ENCODE measurements at places on chromosomes 1 and 21. TPM values are rescaled to one million over a fixed set of nuclear protein-coding genes. Genes with fewer than 3 reads are reported as not detected.

- peaks cover 25% of the 10 kb centered on the region for H3K4me1 ChIP-seq
- H3K4me3 ChIP-seq = no peak overlapping the region
- no peak for DNase-seq
- H3K27ac ChIP-seq = no peak overlapping the region
- no peaks in the 10 kb centered on the region for H3K36me3 ChIP-seq
- H3K27me3 ChIP-seq = no peaks in the 10 kb centered on the region
Measured at GRCh38 chr1:203465146-203465798, 10.3 kb upstream of the PRELP start.

GRCh38 chr1:21534674-21535378 is 25.6 kb downstream of the ALPL start:
- no peak overlapping the region for H3K4me3 ChIP-seq
- peaks cover 7% of the 10 kb centered on the region for H3K4me1 ChIP-seq
- no peak overlapping the region for H3K27ac ChIP-seq
- H3K36me3 ChIP-seq = no peaks in the 10 kb centered on the region
- H3K27me3 ChIP-seq = peaks cover 14% of the 10 kb centered on the region
- no peak for DNase-seq

DNA sequence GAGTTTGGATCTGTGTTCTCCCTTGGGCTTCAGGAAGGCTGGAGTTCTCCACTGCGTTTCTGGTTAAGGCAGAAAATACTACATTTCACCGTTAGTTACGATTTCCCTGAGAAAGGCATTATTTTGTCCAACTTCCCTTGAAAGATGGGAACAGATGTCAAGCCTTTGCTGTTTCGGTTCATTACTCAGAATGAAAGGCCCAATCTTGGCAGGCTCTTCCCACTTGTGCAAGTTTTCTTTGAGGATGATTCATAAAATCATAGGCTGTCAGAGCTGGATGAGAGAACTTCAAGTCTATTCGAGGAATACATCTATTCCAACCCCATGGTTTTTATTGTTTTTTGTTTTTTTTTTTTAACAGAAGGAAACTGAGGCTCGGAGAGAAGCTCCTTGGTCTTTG is 205.2 kb downstream of the GRIK3 start:
- no peaks in the 10 kb centered on the region for H3K36me3 ChIP-seq
- H3K4me1 ChIP-seq = no peaks in the 10 kb centered on the region
- no peak overlapping the region for H3K4me3 ChIP-seq
- DNase-seq = no peak

DNA sequence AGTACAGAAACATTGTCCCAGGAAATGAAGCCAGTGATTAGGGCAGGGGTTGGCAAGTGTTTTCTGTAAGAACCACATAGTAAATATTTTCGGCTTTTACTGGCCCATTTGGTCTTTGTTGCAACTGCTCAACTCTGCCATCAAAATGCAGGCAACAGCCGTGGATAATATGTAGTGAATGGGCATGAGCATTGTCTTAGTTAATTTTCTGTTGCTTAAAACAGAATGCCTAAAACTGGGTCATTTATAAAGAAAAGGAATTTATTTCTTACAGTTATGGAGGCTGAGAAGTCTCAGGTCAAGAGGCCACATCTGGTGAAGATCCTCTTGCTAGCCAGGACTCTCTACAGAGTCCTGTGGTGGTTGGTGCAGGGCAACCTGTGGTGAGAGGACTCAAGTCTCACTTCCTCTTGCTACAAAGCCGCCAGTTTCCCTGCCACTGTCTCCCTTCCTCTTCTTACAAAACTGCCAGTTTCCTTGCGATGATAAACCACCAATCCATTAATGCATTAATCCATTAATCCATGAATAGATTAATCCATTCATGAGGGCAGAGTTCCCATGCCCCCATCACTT is 166.4 kb downstream of the PSMG1 start:
- H3K27me3 ChIP-seq = no peaks in the 10 kb centered on the region
- no peak for DNase-seq
- no peaks in the 10 kb centered on the region for H3K36me3 ChIP-seq
- no peak overlapping the region for H3K4me3 ChIP-seq

GRCh38 chr1:51506537-51506936 is 12.5 kb downstream of the EPS15 start:
- no peaks in the 10 kb centered on the region for H3K4me1 ChIP-seq
- H3K27ac ChIP-seq = no peak overlapping the region
- DNase-seq = peak; percentile 13

- H3K4me1 ChIP-seq = no peaks in the 10 kb centered on the region
- DNase-seq = no peak
- H3K36me3 ChIP-seq = no peaks in the 10 kb centered on the region
- no peak overlapping the region for H3K27ac ChIP-seq
Measured at GRCh38 chr1:246213036-246213435, 294.0 kb downstream of the SMYD3 start.

GRCh38 chr1:223123011-223123610 is 19.9 kb downstream of the TLR5 start:
- DNase-seq = no peak
- no peak overlapping the region for H3K27ac ChIP-seq
- H3K36me3 ChIP-seq = no peaks in the 10 kb centered on the region
- no peaks in the 10 kb centered on the region for H3K27me3 ChIP-seq

DNA sequence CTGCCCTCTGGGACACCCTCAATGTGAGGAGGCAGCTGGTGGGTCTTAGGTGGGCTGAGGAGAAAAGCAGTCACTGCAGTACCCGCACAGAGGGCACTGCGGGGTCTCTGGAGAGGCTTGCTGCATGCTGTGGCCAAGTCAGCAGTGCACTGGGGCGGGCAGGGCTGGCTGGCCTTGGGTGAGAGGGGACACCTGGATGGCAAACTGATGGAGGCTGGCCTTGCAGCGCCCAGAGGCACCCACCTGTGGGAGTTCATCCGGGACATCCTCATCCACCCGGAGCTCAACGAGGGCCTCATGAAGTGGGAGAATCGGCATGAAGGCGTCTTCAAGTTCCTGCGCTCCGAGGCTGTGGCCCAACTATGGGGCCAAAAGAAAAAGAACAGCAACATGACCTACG is 3.2 kb downstream of the ELF3 start:
- peak overlapping the region; percentile 93 for H3K27ac ChIP-seq
- peak; percentile 57 for DNase-seq
- H3K27me3 ChIP-seq = no peaks in the 10 kb centered on the region
- peak overlapping the region; percentile 68 for H3K4me3 ChIP-seq

DNA sequence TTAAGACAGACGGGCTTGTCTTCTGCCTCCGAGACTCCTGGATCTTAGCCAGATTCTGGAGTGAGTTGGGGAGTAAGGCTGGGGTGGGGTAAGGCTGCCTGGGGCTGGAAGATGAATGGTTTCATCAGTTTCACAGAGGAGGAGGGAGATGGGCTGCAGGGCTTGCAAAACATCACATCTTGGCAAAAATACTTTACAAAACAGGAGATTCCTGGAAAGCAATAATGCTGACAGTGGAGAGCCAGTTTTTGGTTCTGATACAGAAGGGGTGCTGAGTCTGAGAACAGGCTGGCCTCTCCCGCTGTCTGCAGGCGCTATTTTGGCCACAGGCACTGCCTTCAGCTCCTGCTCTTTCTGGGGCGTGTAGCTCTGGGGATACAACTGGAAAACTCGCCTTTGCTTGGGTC is 83.4 kb upstream of the KCNE2 start:
- H3K36me3 ChIP-seq = no peaks in the 10 kb centered on the region
- no peak overlapping the region for H3K27ac ChIP-seq
- H3K27me3 ChIP-seq = no peaks in the 10 kb centered on the region
- no peaks in the 10 kb centered on the region for H3K4me1 ChIP-seq
- no peak overlapping the region for H3K4me3 ChIP-seq

- H3K27ac ChIP-seq = no peak overlapping the region
- H3K27me3 ChIP-seq = no peaks in the 10 kb centered on the region
Measured at GRCh38 chr1:180199018-180199417, 31.0 kb upstream of the LHX4 start.

DNA sequence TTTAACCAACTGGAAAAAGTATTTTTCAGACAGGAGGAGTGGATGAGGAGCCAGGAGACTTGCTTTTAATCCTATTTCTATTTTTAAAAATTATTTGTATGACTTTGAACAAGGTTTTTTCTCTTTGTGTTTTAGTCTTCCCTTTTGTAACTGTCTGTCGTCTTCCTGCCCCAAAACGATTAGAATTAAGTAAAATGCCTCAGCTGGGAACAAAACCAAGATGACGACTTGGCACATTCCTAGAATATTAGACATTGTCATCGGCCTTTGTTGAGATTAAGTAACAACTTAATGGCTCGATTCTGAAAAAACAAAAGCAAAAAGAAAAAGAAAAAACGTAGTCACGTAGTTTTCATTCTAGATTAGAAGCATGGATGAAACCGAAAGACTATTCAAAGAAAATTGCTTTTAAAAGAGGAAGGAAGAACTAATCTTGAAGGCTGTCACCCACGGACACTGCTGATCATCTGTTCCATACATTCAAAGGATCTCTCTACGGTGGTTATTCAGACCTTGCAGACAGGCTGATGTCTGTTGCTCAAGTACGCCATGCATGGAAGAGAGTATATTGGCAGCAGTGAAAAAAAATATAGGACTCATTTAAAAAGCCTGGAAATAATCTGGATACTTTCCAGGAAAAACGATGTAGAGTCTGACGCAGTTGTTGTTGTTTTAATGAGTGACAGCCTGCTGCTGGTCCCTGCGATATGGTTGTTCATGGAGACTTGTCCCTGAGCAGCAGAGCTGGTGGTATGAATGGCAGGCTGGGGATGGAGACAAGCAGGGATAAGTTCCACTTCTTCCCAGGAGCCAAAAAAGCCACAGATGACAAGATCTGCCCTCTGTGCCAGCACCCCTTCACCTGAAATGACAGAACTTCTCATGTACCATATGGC is 16.8 kb downstream of the GNG4 start:
- H3K4me3 ChIP-seq = no peak overlapping the region
- H3K36me3 ChIP-seq = no peaks in the 10 kb centered on the region
- no peak for DNase-seq
- peaks cover 11% of the 10 kb centered on the region for H3K4me1 ChIP-seq
- H3K27me3 ChIP-seq = no peaks in the 10 kb centered on the region

DNA sequence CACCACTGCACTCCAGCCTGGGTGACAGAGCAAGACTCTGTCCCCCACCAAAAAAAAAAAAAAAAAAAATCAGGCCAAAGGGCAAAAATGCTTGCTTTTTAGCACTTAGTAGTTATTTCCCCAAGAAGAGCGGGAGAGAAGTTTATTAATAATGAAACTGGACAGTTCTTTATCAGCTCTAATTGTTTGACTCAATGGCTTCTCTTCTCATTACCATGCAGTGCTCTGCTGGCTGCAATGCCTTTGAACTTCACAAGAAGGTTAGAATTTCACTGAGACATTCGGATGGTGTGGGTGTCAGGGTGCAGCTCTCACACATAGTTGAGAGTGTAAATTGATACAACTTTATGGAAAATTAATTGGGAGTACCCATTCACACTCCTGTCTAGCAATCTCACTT is 63.7 kb downstream of the EDARADD start:
- no peaks in the 10 kb centered on the region for H3K27me3 ChIP-seq
- no peak overlapping the region for H3K4me3 ChIP-seq
- no peak overlapping the region for H3K27ac ChIP-seq
- no peaks in the 10 kb centered on the region for H3K4me1 ChIP-seq

- H3K27me3 ChIP-seq = no peaks in the 10 kb centered on the region
- H3K36me3 ChIP-seq = no peaks in the 10 kb centered on the region
- no peak overlapping the region for H3K27ac ChIP-seq
- peak; percentile 21 for DNase-seq
- no peaks in the 10 kb centered on the region for H3K4me1 ChIP-seq
Measured at GRCh38 chr1:97200595-97200994, 479.0 kb downstream of the PTBP2 start.

The GJC2 gene
- polyA plus RNA-seq = 7.2 TPM

The RNF186 gene
- 18.8 TPM for polyA plus RNA-seq

The S100A13 gene
- 77.2 TPM for polyA plus RNA-seq

The AIM2 gene
- polyA plus RNA-seq = 0.93 TPM

The POGZ gene
- polyA plus RNA-seq = 91.5 TPM

The FMN2 gene
- 1.8 TPM for polyA plus RNA-seq

The ARTN gene
- polyA plus RNA-seq = 1.4 TPM

Data from large intestine (tissue), 12 donors.